ENCODE measurements at places on chromosomes 16 and 17.

DNA sequence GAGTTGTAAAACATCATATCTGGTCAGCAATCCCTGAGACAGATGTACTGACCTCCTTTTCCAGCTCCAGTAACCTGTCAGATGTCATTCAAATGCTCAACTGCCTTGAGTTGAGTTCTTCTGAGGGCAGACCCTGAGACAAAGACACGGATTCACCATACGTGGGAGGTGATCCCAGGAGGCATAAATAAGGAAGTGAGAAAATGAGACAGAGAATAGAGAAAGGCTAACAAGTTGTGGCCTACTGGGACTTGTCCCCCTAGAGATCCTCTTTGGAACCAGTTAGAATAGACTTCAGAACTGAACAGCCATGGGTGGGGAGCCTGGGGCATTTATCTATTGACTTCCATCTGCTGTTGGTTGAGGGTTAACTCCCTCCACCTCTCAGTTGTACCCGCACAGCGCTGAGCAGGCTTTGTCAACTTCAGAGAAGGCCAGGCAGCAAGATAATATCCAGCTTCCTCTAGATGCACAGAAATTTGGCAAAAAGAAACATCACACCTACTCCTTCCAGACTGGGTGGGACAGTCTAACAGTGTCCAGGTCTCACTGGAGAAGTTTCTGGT lies 123.0 kb upstream of the DYNLRB2 start:
- DNase-seq = no peak

GRCh38 chr17:42288803-42289610 lies 709 bp downstream of the STAT5A start:
- peak; percentile 64 for DNase-seq

- no peak for DNase-seq
These were observed 152.6 kb downstream of the SDK2 start for GRCh38 chr17:73491648-73492047.

GRCh38 chr17:79838522-79839274 lies 542 bp downstream of the CBX4 start:
- DNase-seq = no peak

DNA sequence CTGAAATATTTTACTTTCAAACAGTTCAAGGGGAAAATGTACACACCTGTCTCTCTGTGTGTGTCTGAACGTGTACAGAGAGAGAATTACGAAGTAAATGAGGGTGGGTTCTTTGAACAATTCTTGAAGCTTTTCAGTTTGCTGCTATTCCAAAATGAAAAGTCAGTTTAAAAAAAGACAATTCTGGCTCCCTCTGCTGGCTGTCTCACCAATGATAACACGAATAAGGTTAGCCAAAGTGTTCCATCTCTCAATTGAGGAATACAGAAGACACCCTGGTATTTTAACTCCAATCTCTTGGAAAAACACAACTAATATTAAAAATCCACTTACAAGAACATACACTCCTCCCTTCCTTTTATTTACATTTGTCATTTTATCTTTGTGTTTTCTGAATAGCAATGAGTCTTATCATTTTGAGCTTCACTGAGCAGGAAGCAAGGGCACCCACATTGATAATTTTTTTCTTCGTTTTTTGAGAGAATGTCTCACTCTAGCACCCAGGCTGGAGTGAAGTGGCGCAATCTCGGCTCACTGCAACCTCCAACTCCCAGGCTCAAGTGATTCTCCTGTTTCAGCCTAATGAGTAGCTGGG lies 20.5 kb downstream of the EFTUD2 start:
- DNase-seq = peak; percentile 59

GRCh38 chr17:76331083-76331482 lies 22.6 kb downstream of the PRPSAP1 start:
- DNase-seq = no peak

- peak; percentile 38 for DNase-seq
These were observed 637 bp downstream of the PLCG2 start for GRCh38 chr16:81779536-81780320.

DNA sequence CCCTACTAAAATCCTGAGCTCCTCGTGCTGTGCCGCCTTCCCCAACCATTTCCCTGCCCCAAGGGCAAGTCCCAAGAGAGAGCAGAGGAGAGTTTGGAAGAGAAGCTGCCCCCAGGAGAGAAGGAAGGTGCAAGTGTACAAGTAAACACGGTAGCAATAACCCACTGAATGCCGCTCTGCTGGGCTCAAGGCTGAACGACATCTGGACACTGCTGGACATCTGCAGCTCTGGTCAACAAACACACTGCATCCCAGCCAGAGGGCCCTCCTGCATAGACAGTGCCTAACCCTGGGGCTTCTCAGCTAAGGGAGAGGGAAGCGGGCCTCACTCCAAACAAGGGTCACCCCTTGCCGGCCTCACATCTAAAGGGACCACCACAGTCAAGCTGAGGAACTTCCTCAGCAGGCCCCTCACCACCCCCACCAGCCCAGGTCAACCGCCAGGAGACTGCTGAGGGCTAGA lies 12.7 kb downstream of the JUP start:
- peak; percentile 15 for DNase-seq

DNA sequence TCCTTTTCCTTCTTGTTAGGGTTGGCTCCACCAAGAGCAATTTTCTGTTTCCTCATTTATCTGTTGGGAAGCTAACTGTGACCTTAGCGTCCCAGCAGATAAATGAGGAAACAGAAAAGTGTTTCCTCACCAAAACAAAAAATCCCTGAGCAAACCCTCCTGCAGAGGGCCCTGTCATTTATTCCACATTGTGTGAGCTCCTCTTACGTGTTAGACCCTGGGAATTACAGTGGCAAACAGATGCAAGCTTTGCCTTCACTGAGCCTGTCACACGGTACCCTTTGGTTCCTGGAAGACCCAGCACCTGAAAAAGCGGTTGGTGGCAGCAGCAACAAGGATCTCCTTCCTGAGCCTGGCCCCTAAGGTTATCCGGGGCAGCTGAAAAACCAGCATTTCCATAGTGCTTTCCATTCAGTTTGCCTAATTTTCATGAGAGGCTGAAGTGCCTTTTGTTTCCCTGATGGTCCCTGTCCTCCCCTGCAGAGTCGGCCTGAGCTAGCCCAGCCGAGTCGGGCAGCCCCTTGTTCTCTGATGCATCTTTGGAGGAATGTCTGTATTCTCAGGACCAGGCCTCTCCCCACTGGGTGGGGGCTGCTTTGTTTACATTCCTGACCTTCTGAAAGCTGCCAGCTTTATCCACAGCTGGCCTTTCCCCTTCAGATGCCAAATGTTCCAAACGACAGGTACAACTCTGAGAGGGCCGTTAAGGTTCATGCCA lies 34.7 kb downstream of the YPEL2 start:
- peak; percentile 91 for DNase-seq

- no peak for DNase-seq
These were observed 765.5 kb upstream of the EEF2KMT start for GRCh38 chr16:5863071-5863606.

DNA sequence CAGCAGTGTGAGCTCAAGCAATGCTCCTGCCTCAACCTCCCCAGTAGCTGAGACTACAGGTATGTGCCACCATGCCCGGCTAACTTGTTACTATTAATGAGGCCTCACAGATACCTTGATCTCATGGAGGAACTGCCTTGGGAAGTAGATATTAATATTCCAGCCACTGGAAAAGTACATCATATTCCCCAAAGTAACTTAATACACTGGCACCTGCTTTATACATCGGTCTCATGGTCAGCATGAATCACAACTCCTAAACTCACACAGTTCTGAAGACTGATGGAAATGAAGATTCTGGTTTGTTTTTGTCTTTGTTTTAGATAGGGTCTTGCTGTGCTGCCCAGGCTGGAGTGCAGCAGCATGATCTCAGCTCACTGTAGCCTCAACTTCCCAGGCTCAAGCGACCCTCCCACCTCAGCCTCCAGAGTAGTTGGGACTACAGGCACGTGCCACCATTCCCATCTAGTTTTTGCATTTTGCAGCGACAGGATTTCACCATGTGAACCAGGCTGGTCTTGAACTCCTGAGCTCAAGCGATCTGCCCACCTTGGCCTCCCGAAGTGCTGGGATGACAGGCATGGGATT lies 28.2 kb downstream of the ADCY9 start:
- no peak for DNase-seq

DNA sequence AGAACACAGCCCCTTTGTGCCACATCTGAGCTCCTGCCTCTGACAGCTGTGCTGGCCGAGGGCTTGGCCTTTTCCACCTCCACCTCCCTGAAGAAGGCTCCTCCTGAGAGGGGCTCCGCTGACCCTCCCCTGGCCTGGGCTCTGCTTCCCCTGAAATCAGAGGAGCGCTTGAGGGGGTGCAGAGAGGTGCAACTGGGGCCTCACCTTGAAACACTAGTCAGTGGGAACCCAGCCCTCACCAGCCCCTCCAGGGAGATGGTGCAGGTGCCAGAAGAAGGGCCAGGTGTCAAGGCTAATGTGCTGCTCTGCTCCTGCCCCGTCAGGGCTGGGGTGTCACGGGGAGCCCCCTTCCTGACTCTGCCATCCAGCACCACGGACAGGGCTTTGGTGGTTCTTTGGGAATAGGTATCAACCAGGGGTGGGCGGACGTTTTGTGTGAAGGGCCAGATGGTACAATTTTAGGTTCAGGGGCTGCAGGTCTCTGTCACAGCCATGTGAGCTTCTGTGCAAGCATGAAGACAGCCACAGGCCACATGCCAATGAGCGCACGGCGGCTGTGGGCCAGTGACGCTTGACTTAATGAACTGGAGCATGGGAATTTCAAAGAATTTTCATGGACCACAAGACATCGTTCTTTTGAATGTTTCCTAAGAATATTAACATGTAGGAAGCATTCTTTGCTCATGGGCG lies 2.1 kb upstream of the ZG16B start:
- DNase-seq = peak; percentile 71

GRCh38 chr16:18062713-18063112 lies 273.8 kb downstream of the NPIPA8 start:
- DNase-seq = no peak

DNA sequence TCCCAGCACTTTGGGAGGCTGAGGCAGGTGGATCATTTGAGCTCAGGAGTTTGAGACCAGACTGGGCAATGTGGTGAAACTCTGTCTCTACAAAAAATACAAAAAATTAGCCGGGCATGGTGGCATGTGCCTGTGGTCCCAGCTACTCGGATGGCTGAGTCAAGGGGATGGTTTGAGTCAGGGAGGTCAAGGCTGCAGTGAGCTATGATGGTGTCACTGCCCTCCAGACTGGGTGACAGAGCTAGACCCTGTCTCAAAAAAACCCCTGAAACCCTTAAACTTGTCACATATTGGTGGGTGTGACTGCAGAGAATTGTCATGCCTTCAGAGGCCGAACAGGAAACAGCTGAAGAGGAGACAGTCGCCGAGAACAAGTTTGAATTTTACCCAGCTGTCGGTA lies 13.4 kb downstream of the RPTOR start:
- DNase-seq = no peak

DNA sequence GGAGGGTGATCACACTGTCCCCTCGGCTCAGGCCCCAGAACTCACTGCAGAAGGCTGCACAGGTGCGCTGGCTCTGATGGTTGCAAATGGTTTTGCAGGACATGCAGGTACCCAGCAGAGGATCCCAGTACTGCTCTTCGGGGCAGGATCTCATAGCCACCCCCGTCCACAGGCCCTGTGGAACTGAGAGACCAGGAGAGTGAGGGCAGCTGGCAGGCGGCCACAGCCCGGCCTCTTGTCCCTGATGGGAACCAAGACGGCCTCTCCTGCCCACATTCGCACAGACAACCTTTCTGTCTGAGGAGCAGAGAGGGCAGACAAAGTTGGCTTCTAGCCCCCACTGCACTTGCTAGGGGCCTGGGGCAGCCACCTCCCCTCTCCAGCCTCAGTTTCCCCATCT lies 19.5 kb downstream of the TNFRSF13B start:
- DNase-seq = no peak

DNA sequence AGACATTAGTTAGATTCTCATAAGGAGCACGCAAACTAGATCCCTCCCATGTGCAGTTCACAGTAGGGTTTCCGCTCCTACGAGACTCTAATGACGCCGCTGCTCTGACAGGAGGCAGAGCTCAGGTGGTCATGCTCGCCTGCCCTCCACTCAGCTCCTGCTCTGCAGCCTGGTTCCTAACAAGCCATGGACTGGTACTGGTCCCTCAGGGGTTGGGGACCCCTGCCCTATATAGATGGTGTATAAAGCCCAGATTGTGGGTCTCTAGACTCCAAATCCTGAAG lies 52.1 kb upstream of the LYRM9 start:
- DNase-seq = no peak

DNA sequence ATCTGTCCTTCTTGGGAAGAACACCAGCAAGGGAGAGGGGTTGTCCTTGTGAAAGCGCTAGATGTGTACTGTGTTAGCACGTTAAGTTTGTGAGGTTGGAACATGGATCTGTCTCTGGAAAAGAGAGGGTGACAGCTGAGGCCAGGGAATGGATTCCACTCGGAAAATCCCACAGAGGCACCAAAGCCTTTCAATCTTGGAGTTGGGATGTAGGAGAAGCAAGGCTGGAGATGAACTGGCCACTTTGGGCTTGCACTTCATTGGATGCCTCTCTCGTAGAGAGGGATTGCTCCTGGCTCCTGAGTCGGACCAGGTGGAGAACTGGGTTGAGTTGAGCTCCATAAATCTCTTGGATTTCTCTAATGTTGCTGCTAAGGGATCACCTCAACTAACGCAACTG lies 67.2 kb downstream of the CCDC182 start:
- DNase-seq = no peak

- DNase-seq = no peak
These were observed 8.9 kb downstream of the MPP2 start for GRCh38 chr17:43898446-43898845.

DNA sequence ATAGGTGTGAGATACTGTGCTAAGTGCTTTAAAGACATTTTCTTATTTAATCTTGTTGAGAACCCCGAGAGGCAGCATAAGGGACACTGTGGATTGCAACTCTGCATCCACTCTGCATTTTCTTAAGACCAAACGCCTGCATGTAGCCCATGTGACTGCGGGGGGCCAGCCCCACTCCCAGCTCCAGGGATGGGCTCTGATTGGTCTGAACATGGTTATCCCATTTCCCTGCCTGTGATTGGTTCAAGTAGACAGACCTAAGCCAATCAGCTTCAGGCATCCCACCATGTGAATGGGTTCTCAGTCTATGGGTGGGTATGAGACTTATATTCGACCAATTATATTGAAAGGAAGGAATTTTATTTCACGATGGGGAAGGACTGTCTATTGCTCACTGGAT lies 33.2 kb upstream of the USP7 start:
- DNase-seq = peak; percentile 67

GRCh38 chr16:49050607-49051006 lies 231.0 kb downstream of the CBLN1 start:
- no peak for DNase-seq

DNA sequence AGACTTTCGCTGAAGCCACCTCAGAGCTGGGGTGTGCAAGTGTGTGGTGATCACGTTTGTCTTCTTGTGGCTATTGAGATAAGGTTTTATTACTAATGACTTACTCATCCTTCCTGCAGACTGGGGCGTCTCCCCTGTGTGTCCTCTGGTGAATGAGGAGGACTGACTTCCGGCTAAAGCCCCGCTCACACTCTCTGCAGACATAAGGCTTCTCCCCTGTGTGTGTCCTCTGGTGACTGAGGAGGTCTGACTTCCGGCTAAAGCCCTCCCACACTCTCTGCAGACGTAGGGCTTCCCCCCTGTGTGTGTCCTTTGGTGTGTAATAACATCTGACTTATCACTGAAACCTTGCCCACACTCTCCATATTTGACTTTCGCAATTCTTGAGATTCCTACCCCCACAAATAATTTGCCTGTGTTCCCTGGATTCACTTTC lies 19.4 kb downstream of the PRDM7 start:
- DNase-seq = no peak

- DNase-seq = peak; percentile 4
These were observed 791 bp downstream of the DNAI2 start for GRCh38 chr17:74274709-74275340.
